T-helper 2 cell (primary cell): ENCODE measurements at places on chromosomes 3 and 15.

DNA sequence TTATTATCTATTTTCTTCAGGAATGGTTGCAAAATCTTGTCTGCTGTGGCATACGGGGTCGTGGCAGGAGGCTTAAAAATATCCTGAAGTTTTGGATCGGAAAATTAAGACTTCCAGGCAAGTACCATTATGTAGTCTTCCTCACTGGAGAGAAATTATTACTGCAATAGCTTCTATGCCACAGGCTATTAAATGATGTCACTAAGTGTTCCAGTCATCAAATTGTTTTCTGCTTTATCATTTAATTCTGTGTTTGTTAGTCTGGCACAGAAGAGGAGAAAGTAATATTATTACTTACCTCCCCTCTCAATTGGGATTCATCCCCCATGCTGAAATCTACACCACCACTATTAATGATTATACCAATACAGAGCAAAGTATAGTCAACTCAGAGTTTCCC, 378.2 kb upstream of the ALCAM start:
- DNase-seq: no peak

DNA sequence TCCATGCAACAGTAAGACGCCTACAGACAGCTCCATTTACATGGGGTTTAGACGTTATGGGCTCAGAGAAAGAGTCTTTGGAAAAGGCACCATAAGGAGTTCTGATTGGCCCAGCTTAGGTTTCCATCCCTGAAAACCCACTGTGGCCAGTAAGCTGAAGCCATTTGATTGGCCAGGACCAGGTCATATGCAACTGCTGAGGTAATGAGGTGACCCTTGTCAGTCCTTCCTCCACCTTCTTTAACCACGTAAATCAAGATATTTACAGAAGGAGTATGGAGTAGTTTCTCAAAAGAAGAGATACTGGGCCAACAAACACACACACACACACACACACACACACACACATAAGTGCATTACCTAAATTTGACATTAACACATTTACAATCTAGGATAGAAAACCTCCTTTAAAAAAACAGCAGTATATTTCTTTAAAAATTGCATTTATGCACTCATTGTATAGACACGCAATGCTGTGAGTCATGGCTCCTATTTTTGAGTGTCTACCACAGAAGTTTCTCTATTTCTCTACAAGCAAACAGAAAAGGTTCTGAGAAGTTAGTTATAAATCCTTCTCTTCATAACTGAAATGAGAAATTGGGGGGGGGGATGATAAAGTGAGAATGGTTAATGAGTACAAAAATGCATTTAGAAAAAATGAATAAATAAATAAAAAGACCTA, 16.3 kb upstream of the MB21D2 start:
- DNase-seq: no peak

- DNase-seq: no peak
Observed at GRCh38 chr3:125602752-125603649, 7.7 kb upstream of the OSBPL11 start.

- peak; percentile 95 for DNase-seq
Observed at GRCh38 chr3:9933561-9934234, at the start of gene CRELD1. Gene CRELD1, plus strand, starts transcription at chr3:9933834. Its CDS starts 605 bp downstream, at chr3:9934439.

GRCh38 chr3:120435621-120436020, 15.2 kb downstream of the FSTL1 start:
- DNase-seq: no peak

DNA sequence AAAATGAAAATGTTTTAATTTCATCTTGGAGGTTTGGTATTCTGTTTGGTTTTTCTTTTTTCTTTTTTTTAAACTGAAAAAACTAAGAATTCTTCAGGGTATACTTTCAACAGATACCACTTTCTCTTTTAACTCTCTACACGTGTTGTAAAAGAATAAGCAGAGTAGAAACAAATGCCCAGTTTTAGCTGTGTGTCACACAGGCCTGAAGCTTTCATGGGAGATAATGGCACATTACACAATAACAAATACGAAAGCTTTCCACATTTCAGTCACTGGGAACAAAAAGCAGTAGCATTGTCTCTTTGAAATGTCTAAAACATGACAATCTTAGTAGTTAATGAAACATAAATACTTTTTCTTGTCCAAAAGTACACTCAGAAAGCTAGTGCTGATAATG, 818.5 kb downstream of the TBL1XR1 start:
- DNase-seq: no peak

GRCh38 chr3:172914854-172915253, 164.3 kb downstream of the ECT2 start:
- no peak for DNase-seq

GRCh38 chr3:169236662-169237186, 426.8 kb downstream of the MECOM start:
- DNase-seq: no peak

DNA sequence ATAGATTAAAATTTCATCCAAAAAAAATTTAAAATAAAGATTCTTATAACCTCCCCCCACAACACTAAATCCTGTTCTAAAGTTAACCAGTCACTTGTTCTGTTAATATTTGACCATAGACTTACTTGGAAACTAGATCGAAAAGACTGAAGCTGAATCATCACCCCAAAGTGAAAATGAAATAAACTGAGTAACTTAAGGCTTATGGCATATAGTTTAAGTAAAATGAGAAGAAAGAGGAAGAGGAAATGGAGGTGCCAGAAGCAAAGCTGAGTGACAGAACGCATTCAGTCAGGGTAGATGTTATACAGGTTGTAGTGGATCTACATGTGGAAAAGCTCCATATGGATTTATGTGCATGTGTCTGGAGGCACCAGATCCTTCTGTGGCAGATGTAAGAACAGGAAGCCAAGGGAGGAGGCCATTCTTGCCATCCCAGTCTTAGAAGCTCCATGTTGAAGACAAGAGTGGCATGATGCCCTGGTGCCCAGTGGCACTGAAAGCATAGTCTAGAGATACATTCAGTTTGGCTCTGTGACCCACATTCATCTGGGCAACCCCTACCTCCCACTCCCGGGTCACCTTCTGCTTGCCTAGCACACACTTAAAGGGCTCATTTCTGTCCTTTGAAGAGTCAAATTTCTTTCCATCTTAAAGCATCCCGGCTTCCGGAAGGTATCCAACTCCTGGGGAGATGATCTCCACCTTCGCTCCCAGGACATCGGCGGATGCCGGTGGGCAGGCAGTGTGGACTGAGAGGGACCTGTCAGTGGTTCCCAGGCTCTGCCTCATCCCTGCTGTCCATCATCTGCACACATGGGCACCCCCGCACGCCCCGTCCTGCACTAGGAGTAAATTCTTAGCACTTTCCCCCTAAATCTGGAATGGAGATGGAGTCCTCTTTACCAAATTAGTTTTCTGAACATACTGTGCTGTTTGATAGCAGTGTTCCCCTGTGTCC, 90.8 kb downstream of the NEO1 start:
- DNase-seq: no peak

GRCh38 chr3:144744473-144744872, 772.9 kb downstream of the DIPK2A start:
- no peak for DNase-seq

GRCh38 chr3:10996345-10997013, 3.9 kb downstream of the SLC6A1 start:
- no peak for DNase-seq

- peak; percentile 78 for DNase-seq
Observed at GRCh38 chr3:119702530-119703527, at the start of gene CFAP91. Gene CFAP91, plus strand, starts transcription at chr3:119703022. Its CDS starts 77 bp downstream, at chr3:119703099.

DNA sequence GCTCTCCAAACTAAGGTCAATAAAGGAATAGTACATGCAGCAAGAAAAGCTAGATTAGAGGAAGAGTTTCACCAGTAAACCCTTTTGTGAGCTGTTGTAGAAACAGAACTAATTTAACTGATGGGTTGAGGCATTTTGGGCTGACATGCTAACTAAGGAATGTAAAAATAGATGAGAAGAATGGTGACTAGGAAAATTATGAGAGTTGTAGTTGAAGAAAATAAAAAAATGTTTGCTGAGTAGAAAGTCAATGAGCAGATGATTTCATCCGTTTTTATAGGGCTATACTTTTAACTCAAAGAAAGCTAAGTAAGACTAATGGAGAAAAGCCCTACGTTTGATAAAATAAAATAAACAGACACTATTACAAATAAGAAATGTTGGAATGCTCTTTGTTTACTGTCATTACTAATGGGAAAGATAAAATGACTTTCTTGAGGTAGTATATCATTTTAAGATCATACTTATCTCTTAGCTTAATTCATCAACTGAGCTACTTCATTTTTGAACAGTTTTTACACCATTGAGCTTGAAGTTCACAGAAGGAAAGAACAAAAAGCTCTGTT, 209.4 kb upstream of the DPH6 start:
- no peak for DNase-seq

DNA sequence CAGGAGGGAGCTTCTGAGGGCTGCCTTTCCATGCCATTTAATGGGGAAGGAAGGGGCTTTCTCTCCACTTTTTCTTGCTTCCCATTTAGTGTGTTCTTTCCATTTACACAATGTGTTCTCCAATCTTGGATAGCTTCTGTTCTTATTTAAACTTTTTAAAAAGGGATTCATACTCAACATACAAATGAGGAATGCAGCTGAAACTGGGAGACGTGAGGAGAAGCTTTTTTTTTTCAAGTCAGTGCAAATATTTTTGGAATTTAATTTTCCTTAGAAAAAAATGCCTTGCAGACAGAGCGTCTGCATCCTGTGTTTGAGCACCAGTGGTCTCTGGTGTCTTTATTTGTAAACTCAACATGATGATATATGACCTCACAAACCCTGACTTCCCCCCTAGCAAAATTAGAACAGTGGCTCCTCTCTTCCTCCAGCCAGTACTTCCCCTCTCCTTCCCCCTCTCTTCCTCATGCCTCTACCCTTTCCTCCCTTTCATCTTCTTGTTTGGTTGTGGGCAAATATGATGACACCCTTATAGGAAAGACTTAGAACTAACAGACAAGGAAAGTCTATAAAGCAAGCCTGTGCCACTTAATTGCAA, 48.1 kb upstream of the PCSK6 start:
- DNase-seq: no peak

DNA sequence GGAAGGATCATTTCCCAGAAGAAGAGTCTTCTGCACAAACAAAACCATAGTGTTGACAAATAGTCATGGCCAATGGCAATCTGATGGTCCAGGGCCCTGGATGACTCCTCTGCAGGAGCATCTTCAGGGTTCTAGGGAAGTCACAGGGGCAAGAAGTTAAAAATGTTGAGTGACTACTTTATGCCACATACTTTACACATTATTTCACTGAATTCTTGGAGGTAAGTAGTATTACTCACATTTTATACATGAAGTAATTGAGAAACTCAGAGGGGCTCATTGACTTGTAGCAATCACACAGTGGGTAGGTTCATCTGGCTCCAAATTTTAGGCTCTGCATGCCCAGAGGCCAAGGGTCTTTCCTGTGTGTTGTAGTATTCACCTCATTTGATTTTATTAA, 430.2 kb upstream of the MCTP2 start:
- DNase-seq: no peak

- no peak for DNase-seq
Observed at GRCh38 chr3:64802460-64802859, 114.7 kb upstream of the ADAMTS9 start.

- no peak for DNase-seq
Observed at GRCh38 chr15:56919609-56920366, 1.3 kb downstream of the TCF12 start.

- DNase-seq: no peak
Observed at GRCh38 chr3:157204880-157205279, 44.9 kb upstream of the CCNL1 start.

GRCh38 chr3:47908744-47909143, 105.8 kb downstream of the DHX30 start:
- no peak for DNase-seq

DNA sequence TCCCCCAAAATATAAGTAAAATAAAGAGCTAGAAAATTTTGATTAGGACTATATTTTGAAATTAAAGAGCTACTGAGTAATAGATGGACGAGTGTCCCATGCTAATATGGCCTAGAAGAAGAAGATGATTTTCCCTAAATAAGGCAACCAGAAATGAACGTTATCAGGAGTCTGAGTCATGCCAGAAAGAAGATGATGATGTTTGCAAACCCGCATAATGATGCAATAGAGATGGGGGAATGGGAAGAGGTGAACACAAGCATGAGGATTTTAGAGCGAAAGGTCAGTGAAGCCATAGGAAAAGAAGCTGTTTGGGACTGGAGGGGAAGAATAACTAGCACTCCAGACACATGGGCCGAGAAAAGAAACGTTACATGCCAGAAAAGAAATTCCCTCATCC, 71.7 kb downstream of the FGF12 start:
- DNase-seq: no peak

DNA sequence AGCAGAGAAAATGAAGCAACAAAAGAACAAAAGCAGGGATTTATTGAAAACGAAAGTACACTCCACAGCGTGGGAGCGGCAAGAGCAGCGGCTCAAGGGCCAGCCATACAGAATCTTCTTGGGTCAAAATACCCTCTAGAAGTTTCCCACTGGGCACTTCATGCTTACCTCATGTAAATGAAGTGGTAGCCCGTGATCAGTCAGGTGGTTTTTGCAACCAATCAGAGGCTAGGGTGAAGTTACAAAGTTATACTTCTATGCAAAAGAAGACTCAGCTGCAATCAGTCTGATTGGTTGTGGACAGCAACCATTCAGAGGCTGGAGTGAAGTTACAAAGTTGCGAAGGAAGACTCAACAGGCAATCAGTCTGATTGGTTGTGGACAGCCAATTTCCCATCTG, 37.8 kb upstream of the TRH start:
- DNase-seq: peak; percentile 72

DNA sequence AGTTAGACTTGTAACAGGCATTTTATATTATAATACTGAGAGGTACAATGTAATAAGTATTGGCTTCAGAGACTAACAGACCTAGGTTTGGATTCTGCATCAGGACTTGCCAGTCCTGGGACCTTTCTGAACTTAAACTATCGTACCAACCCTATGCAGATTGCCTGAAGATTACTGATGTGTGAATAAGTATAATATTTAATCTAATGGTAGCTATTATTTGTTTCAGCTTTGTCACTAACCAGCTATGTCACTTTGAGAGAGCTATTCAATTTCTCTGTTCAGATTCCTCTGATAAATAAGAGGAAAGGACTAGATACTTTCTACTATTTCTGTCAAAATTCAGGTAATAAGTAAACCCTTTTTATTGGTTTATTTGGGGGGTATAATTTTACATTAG, 184.4 kb upstream of the NECTIN3 start:
- no peak for DNase-seq

- DNase-seq: no peak
Observed at GRCh38 chr3:32157600-32158264, 51.3 kb downstream of the GPD1L start.

- no peak for DNase-seq
Observed at GRCh38 chr3:183959214-183959613, 58.5 kb downstream of the ABCC5 start.

GRCh38 chr3:71355862-71356261, 227.7 kb downstream of the FOXP1 start:
- no peak for DNase-seq
